ENCODE measurements at places on chromosomes 5 and 9.

DNA sequence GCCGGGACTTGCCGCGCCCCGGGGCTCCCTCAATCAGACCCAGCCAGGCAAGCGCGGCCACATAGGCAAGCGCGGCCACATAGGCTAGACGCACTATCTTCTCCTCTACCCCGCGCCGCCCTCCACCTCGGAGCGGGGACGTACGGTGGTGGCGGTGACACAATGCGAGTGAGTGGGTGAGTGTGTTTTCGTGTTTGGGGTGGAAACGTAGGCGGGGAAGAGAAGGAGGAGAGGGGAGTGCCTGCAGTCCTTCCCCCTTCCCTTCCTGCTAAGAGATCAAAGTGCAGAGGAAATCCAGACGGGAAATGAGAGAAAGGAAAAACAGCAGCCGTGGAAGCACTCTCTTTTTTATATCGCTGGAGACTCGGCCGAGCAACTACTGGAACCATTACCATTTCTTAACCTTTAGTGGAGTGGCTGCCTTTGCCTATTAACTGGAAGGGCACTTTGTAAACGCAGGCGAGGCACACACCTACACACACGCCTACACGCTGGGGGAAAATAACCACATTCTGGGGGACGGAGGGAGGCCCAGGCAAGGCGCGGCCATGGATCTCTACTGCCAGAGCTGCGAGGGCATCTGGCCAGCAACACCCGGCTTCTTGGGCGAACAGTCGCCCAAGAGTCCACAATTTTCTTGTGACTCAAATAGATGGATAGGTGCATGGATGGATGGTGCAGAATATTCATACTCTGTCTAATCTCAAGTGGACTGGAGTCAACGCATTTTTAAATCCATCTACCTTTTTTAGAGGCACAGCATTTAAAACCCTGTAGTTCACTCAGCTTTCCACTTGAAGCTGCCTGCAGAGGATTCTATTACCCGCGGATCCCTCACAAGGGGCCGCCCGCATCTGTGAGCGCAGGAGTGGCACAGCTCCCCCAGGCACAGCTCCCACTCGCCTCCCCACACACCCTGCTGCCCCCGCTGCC, 2.1 kb downstream of the EDIL3 start:
- peak; percentile 55 for DNase-seq

DNA sequence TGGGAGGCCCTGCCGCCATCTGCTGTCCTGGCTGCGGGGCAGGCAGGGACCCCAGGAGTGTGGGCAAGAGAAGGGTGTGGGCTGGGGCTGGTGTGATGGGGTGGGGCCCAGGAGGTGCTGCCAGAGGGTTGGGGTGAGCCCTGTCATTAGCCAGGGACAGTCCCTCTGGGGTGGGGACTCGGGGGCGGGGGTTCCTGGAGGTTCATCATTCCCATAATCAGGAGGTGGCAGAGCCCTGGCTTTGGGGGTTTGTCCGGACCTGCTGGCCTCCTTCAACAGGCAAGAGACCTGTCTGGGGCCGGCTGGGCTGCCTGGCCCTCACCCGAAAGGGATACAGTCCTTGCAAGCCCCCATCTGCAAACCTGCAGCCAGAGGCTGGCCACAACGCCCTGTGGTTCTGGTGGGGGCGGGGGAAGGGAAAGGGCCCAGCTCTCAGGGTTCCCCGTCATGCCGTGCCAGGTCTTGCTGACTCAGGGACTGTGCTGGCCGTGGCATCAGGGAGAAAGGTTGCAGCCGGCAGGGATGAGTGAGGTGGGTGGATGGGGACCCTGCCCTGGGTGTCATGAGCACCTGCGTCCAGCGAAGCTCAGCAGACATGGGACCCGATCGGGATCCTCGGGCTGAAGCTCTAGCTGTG, 65.2 kb downstream of the MRPL36 start:
- no peak for DNase-seq

- no peak for DNase-seq
Measured at GRCh38 chr9:85742597-85742936, 813 bp upstream of the AGTPBP1 start.

GRCh38 chr9:113988385-113989016, 89.6 kb downstream of the AMBP start:
- no peak for DNase-seq

- DNase-seq: no peak
Measured at GRCh38 chr9:33231623-33231942, 8.4 kb upstream of the SPINK4 start.

DNA sequence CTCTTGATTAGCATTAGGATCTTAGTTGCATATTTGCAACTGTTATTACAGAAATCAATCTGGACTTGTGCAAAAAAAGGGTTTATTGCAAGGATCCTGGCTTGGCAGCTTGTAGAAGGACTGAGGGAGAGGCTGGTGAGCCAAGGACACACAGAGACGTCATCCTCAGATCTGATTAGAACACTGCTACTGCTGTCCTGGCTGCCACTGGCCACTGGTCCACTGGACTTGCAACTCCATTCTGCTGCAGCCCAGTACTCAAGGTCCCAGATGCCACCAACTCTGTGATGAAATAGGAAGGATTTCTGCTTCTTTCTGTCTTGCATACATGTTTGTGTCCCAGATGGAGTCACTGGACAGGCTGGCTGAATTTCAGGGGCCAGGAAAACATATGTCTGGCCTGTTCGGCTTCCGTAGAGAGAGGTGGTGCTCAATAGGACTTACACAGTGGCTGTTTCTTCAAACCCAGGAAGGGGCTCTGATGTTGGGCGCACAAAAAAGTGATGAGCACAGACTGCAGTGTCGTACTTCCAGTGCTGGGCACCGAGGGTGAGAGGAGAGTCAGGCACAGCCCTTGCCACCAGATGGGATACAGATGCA, 68.9 kb upstream of the SH3PXD2B start:
- DNase-seq: no peak

All from common myeloid progenitor, CD34-positive (primary cell).